ENCODE measurements at places on chromosomes 7 and 10.

- no peak for DNase-seq
These were observed 88.5 kb downstream of the MICALL2 start for GRCh38 chr7:1370738-1371137.

GRCh38 chr7:24913801-24914464 lies 66.0 kb downstream of the OSBPL3 start:
- DNase-seq, result no peak

GRCh38 chr7:43721193-43721806 lies 8.0 kb downstream of the COA1 start:
- peak; percentile 79 for DNase-seq

- DNase-seq, result no peak
These were observed 9.2 kb upstream of the MRLN start for GRCh38 chr10:59762505-59762904.

DNA sequence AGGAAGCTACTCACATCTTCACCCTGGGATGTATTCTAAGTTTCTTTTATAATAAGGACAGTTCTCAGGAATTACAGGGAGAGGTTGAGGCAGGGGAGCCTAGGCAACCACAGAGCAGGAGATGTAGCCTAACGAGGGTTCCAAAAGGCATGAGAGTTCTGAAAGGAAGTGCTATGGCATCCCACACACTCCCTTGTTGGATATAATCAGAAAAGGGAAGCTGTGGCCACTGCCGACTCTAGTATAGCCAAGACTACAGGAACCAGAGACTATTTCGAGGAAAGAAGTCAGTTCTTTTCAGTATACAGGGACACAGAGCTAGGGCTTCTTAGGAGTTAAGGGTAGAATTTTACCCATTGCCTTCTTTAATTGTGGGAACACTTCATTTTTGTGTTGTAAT lies 11.0 kb downstream of the PRR15 start:
- no peak for DNase-seq

GRCh38 chr7:55019691-55020465 lies 1.1 kb downstream of the EGFR start:
- DNase-seq, result peak; percentile 67

DNA sequence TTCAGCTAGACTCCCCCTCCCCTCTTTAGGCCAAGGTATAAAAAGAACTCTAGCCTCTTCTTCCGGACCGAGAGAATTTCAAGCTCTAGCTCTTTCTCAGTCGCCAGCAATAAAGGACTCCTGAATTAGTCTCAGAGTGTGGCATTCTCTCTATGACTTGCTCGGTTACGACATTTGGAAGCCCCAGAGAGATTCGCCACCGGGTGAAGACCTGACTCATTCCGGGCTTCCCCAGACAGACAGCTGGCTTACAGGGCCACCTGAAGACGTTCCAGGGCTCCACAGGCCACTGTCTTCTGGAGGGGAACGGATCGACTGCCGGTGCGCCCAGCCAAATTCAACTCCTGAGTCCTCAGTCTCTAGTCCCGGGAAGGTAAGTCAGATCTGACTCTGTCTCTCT lies at the start of gene AKR1B15:
Gene AKR1B15 (plus strand): TSS at position 234 of the 400 bp plus-strand sequence. CDS start 15,510 bp downstream, outside the sequence.
- DNase-seq, result peak; percentile 56

DNA sequence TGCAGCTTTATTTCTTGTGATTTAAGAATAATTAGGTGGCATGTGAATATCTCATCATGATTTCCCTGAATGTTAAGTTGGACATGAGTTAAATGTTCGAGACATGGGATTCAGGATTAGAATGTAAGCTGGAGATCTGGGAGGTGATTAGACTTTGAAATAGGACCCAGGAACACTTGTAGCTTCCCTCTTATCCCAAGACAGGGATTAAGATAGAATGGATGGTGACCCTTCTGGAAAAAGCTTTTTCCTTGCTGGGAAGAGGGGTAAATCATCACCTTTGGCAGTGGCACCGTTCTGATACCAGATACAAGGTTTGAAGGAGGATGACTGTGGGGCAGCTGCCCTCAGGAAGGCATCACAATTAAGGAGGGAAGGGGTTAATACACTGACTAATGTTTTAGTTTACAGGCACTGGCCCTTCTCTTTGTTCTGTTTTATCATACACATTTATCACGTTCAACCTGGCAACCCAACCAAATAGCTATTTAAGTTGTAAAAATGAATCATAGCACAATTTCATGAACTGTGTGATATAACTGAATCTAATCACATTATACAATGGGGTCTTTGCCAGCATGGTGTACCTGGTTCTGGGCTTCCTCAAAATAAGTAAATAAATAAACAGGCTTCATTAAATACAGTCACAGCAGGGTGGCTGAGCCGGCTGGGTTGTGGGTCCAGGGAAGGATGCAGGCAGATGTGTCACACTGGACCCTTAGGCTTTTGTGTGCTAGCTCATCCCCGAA lies 212.7 kb downstream of the LRMDA start:
- DNase-seq, result no peak

GRCh38 chr7:55245271-55245723 lies 119.8 kb upstream of the LANCL2 start:
- DNase-seq, result peak; percentile 80

- DNase-seq, result no peak
These were observed 88.4 kb downstream of the OR13A1 start for GRCh38 chr10:45227042-45227441.

DNA sequence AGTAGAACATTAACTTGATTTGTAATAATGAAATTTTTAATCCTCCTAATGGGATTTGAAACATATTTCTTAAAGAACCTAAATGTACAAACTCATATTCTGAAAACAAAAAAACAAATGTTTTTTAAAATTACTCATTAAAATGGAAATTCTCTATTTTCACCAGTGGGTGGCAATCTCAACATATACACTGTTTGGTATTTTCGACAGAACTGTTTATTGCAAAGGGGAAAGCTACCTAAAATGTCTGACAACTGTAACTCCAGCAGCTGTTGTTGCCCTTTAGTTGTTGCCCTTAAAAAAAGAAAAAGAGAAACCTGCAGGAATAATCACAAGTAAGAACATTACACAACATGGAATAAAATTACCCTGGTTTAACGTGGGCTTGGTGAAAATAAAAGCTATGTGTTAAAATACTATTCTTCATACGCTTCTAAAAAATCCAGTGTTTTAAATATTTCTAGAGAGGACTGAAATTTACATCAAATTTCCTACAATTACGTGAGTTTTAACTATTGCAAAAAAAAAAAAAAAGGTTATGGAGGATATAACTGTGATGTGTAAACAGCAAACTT lies 54.5 kb downstream of the COL1A2 start:
- peak; percentile 64 for DNase-seq

DNA sequence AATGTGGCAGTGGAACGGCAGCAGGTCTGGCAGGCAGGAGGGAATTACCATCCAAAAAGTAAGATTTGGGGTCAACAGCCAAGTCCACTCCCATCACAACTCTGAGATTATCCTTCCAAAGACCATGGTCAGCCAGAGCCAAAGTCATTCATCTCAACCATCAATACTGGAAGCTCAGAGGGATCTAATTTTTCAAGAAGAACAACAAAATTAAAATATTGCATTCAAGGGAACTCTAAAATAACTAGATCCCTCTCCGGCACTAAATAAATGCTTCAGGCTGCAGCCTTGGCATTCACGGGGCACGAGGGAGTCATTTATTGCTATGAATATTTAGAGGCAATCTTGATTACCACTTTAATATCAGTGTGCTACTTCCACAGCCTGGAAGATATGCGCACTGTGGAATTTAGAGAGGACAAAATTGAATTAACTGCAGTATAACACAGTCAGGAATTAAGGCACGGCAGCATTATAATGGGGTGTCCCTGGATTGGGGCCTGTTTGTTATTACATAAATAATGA lies 102.0 kb downstream of the ADAM12 start:
- DNase-seq, result no peak

DNA sequence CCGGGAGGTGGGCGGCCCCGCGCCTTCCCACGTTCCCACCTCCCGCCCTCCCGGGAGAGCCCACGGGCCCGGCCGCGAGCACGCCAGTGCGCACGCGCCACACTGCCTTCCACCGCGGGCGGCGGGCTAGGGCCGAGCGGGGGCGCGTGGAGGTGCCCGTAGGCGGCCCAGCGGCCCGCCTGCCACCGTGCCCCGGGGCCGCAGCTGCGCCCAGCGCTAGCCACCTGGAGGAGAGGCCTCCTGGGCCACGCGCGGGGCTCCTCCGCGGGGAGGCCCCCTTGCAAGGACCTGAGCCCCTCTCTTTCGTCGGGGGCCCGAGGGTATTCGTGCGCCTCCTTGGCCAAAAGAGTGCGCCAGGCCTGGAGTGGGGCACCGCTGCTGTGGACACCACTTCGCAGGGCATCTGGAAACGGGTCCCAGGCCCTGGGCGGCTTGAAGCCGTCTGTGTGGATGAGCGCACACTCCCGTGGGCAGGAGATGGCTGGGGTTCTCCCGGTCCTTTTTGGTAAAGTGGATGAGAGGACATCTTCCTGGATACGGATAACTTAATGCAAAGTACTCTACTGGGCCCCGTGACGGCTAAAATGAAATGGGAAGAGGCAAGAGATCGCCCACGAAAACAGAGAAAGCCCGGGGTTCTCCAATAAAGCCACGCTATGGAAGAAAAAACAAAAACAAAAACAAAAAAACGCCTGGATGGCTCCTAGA lies 9.0 kb upstream of the EBF3 start:
- no peak for DNase-seq

DNA sequence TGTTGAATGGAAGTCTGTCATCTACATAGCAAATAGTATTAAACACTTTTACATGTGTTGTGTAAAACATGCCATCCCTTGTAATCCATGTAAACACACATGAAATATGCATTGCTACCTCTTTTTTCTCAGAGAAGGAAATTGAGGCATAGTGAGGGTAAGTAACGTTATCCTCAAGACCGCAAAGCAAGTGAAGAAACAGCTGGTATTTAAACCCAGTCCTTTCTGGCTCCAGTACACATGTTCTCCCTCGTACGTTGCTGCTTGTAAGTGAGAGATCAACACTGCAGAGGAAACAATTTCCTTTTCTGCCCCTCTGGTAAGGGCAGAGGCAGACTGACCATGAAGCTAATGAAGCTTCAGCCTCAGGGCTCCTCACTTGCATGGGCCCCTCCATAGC lies 28.5 kb downstream of the MAP3K8 start:
- DNase-seq, result no peak

DNA sequence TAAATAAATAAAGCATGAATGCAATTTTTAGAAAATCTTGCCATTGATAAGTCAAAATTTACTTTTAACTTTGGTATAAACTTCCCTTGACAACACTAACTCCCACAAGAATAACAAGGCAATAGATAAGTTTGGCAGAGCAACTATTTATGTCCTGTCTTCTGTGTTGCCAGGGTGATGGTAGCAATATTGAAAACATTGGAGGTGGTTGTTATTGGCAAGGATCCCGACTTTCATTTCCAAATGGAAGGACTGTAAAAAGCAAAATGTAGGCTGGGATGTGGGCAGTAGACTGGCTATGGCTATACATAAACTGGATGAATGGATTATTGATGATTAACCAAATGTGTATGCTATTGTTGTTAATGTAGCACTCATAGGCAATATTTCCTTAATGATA lies 134.9 kb upstream of the CACNA2D1 start:
- no peak for DNase-seq

DNA sequence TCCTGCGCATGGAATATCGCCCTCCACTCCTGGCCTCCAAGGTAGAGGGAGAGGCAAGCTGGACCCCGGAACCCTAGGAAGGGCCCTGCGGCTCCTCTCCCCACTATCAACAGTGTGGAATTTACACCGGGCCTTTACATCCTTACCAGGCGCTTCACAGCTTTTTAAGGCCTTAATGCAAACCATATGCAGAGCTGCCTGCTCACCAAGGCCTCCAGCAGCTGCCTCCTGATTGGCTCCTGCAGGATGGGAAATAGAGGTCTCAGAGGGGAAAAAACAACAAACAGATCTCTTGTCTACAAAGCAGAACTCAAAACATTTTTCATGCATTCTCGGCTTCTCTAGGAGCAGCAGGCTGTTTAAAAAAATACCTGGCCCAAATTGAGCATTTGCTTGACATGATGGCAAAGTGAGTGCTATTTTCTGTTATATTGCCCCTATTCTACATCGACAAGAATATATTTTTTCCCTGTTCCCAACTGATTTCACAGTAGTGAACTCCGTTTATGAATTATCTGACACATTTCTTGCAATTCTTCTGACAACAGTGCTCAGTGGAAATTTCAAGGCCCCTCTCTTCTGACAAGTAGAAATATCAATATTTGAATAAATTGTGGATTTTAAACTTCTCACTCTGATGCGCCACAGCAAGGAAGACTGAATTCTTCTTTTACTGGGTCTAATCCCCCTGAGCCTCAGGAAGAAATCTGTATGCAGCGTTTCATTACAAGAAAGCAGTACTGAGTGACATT lies 51.7 kb downstream of the EBF3 start:
- no peak for DNase-seq

GRCh38 chr7:2072042-2072441 lies 160.7 kb downstream of the MAD1L1 start:
- no peak for DNase-seq

GRCh38 chr10:29537799-29538198 lies 97.0 kb downstream of the SVIL start:
- no peak for DNase-seq

- DNase-seq, result no peak
These were observed 48.6 kb upstream of the CNPY1 start for GRCh38 chr7:155594961-155595366.

GRCh38 chr10:14618674-14619073 lies 156.0 kb downstream of the FAM107B start:
- no peak for DNase-seq

DNA sequence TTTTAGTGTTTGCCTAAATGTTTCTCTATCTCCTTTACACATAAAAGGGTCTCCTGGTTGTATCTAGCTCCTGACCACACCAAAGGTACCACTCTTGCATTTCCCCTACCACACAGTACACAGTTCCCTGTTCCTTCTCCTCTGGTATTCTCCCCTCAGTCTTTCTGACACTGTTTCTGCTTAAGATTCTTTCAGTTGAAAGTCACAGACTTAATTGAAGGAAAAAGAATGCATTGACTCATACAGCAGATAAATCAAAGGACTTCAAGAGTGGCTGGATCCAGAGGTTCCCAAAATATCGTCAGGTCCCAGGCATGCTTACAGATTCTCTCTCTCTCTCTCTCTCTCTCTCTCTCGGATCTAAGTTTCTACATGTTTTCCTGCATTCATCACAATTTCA lies 185.6 kb upstream of the LRGUK start:
- DNase-seq, result no peak

DNA sequence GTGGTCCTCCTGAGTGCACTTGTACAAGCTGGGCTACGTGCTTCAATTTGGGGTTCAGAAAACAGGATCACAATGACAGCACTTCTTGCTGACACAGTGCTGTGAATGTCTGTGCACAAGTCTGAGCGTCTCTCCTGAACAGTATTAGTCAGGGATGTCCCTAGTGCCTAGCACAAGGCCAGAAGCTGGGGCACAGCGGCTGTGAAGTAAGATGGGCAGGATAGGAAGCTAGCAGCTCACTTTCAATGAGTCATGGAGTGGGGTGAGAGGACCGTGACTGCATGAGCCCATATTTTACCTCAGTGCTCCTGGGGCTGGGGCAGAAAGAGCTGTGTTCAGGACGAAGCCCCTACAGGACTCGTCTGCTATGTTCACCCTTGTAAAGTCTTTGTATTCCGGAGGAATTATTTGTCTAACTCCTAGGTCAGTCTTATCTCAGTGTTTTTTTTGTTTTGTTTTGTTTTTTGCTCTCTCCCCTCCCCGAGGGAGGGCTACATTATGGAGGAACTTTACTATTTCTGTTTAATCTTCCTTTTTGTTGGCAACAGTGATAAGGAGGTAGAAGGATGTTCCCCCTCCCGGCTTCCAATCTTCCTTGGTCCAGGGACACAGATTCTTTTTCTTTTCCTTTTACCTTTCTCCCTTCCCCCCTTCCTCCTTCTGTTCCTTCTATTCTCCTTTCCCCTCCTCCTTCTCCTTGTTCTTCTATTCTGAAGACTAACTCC lies 2.8 kb upstream of the LRMDA start:
- peak; percentile 47 for DNase-seq

Data from ELR (cell line).